ENCODE measurements at places on chromosomes 6 and 20.

DNA sequence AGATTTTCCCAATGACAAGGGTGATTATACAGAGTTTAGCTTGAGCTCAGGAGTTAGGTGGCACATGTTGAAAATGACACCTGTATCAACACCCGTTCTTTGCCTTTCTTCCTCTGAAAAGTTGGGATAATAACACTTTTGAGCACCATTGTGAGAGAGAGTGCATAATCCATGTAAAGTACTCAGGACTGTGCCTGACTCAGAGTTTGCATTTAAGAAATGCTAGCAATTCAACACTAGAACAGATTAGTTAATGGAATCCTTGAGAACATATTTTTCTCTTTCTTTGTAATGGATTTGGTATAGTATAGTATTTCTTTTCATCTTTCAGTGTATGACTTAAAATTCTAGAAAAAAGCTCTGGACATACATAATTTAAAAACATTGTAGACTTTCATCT lies 449.2 kb downstream of the GJA1 start:
- DNase-seq, result no peak

DNA sequence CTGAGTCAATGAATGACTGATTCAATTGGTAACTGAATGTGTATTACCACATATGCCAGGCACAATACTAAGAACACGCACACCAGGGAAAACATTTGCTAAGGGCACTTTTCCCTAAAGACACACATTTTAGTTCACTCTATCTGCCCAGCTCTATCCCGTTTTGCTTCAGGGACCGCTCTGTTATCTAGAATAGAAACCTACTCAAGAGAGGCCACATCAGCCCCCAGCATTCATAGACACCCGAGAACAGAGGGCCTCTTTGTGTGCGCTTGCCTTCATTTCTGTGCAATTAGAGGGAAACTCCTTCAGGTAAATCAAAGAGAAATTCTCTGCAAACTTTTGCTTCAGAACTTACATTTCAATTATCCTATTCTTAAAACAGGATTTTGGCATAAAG lies 50.3 kb downstream of the DZANK1 start:
- no peak for DNase-seq

GRCh38 chr6:55979526-55979925 lies 104.1 kb upstream of the BMP5 start:
- DNase-seq, result no peak

- DNase-seq, result no peak
Measured at GRCh38 chr6:29524444-29525310, 34.9 kb downstream of the UBD start.

GRCh38 chr6:7671581-7671980 lies 54.3 kb upstream of the BMP6 start:
- DNase-seq, result no peak

- DNase-seq, result no peak
Measured at GRCh38 chr6:159212028-159212427, 42.8 kb downstream of the FNDC1 start.

GRCh38 chr6:5132731-5133130 lies 47.6 kb downstream of the PPP1R3G start:
- no peak for DNase-seq

DNA sequence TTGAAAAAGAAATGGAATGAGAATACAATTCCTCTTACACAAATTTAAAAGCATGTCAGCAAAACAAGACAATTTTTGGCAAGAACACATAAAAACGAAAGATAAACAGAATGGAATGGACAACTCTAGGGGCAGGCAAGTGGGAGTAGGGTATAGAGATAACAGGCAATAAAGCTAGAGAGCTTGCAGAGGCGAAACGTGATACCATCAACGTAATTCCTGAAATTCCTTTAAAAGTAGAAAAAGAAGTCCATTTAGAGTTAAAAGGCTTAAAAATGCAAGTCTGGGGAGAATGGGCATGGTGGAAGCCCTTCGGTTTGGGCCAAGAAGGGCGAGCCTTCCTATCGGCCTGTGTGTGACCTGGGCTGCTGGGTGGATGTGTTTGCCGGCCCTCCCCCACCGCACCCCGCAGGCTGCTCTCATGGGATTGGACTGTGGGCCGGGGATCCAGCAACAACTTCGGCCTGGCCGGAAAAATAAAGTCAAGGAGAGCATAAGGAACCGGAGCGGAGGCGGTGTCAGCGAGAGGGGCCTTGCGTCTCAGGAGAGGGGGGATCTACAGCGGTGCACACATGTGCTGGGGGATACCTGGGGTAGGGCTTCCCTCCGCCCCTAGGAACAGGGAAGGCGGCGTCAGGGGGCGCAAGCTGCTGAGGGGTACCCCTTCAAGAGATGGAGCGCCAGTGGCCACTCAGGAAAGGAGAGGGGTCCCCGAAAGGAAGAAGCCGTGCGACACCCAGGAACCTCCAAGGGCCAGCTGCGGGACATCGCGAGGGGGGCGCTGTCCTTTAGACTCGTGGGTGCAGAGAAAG lies 4.1 kb downstream of the TMEM239 start:
- DNase-seq, result no peak

DNA sequence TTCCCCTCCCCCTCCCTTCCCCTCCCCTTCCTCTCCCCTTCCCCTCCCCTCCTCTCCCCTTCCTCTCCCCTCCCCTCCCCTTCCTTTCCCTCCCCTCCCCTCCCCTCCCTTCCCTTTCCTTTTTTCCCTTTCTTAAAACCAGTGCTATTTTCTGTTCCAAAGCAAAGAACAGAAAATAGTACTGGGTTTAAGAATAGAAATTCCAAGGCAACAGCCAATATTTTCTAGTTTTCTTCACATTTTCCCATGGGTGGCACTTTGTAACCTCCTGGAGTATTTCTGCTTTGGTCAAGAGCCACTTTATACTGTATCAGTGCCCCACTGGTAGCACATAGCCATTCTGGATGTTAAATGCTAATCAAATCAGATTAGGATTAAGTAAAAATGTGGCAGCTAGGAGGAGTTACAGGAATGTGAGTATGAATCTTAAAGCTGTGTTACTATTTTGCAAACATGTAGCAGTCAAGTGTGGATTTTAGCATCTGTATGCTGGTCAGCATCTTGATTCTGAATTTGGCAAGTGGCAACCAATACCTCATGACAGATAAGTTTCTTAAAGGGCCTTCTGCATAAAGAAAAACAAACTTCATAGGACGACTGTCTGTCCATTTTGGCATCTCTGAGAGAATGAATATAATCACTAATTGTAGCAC lies 126.4 kb downstream of the CEP57L1 start:
- DNase-seq, result no peak

- DNase-seq, result no peak
Measured at GRCh38 chr6:12328701-12329100, 38.5 kb downstream of the EDN1 start.

GRCh38 chr6:137378090-137378369 lies 116.2 kb downstream of the OLIG3 start:
- DNase-seq, result no peak

GRCh38 chr6:134317471-134318131 lies at the start of gene SGK1:
Gene SGK1, minus strand, starts transcription at chr6:134318112. Its CDS starts 652 bp downstream, at chr6:134317460.
- peak; percentile 10 for DNase-seq
